Activated CD4-positive, alpha-beta T cell treated with anti-CD3 and anti-CD28 coated beads for 1 hour (primary cell): ENCODE measurements at places on chromosomes 7 and 10.

- no peak for DNase-seq
Observed at GRCh38 chr10:28496017-28496416, 36.9 kb upstream of the WAC start.

- no peak for DNase-seq
Observed at GRCh38 chr7:47227762-47228177, 354.1 kb downstream of the TNS3 start.

- DNase-seq = no peak
Observed at GRCh38 chr10:63692220-63692896, 171.2 kb downstream of the REEP3 start.

- DNase-seq = no peak
Observed at GRCh38 chr10:26064106-26064505, 130.1 kb downstream of the MYO3A start.

GRCh38 chr7:140417456-140418155, 13.7 kb downstream of the RAB19 start:
- no peak for DNase-seq

DNA sequence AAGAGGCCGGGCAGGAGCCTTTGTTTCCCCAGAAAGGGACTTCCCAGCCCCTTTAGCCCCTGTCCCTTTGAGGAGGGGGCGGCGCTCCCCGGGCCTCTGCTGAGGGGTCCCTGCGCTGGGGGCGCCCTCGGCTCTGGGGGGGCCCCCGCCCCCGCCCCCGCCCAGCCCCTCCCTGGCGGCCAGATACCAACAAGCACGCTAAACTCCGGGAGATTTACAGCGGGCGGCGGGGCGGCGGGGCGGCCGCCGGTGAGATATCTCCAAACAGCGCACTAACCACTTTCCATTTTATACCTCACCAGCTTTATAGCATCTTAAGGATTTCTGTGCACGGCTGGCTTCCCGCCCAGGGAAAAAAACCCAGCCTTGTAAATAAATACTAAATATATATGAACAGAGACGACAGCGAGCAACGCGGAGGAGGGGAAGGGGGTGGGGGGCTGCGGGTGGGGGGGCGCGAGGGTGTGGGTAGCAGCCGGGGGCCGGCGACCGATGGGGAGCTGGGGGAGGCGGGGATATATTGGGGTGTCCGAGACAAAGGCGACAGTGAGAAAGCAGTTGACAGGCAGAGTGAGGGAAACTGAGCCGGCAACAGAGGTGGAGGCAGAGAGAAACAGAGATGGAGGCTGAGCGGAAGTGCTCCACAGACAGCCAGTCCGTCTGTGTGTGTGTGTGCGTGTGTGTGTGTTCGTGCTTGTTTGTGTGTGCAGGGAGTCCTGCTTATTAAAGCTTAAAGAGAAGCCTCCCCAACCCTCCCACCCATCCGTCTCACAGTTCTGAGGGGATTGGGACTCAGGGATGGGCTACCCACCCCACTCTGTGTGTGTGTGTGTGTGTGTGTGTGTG, 85.8 kb downstream of the HIF1AN start:
- DNase-seq = no peak

GRCh38 chr7:38222481-38223096, 44.5 kb downstream of the STARD3NL start:
- DNase-seq = no peak

- DNase-seq = no peak
Observed at GRCh38 chr10:23432166-23432565, 6.7 kb upstream of the OTUD1 start.

DNA sequence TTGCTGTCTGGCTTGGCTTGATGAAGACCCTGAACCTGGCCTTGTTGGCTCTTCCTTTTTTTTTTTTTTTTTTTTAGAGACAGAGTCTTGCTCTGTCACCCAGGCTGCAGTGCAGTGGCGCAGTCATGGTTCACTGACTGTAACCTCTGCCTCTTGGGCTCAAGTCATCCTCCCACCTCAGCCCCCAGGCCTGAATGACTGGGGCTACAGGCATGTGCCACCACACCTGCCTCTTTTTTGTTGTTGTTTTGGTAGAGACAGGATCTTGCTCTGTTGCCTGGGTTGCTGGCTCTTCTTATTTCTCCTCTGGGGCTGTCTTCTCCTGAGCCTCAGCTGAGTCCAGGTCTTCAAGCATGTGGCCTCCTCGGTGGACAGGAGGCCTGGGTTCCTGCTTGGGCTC, 44.7 kb downstream of the PRF1 start:
- DNase-seq = no peak

GRCh38 chr7:8205031-8205387, 57.0 kb downstream of the ICA1 start:
- DNase-seq = no peak

GRCh38 chr10:124095096-124095495, 1.7 kb upstream of the CHST15 start:
- DNase-seq = no peak

- DNase-seq = no peak
Observed at GRCh38 chr10:123642697-123643096, 23.5 kb upstream of the GPR26 start.

GRCh38 chr10:84845628-84846261, 517.4 kb downstream of the CCSER2 start:
- no peak for DNase-seq

DNA sequence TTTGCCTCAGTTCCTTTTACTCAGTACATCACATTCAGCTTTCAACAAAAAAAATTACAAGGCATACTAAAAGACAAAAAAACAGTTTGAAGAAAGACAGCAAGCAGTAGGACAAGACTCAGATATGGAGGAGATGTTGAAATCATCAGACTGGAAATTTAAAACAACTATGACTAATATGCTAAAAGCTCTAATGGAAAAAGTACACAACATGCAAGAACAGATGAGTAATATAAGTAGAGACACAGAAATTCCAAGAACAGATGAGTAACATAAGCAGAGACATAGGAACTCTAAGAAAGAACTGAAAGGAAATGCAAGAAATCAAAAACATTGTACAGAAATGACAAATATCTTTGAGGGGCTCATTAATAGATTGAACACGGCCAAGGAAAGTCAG, 402.6 kb downstream of the NEBL start:
- no peak for DNase-seq

GRCh38 chr7:29381206-29382094, 182.2 kb upstream of the PRR15 start:
- DNase-seq = no peak

- DNase-seq = no peak
Observed at GRCh38 chr7:151626422-151627115, 106.9 kb upstream of the RHEB start.

DNA sequence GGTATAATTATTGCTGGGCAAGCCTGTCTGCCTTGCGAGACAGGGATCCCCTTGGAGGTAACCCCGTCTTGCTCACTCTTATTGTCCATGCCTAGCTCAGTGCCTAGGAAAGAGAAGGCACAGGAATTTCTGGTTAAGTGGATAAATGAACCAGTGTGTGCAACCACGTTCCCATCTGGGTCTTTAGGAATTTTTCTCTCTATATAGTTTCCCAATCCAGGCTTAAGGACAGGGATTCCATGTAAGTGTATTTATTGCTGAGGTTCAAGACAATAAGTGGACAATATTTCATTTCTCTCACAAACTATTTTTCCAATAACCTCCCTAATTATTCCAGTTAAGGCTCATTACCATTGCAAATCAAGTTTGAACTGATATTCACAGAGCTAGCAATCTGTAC, 8.9 kb upstream of the ADAM12 start:
- DNase-seq = no peak

- no peak for DNase-seq
Observed at GRCh38 chr10:86295791-86296190, 70.8 kb downstream of the GRID1 start.

DNA sequence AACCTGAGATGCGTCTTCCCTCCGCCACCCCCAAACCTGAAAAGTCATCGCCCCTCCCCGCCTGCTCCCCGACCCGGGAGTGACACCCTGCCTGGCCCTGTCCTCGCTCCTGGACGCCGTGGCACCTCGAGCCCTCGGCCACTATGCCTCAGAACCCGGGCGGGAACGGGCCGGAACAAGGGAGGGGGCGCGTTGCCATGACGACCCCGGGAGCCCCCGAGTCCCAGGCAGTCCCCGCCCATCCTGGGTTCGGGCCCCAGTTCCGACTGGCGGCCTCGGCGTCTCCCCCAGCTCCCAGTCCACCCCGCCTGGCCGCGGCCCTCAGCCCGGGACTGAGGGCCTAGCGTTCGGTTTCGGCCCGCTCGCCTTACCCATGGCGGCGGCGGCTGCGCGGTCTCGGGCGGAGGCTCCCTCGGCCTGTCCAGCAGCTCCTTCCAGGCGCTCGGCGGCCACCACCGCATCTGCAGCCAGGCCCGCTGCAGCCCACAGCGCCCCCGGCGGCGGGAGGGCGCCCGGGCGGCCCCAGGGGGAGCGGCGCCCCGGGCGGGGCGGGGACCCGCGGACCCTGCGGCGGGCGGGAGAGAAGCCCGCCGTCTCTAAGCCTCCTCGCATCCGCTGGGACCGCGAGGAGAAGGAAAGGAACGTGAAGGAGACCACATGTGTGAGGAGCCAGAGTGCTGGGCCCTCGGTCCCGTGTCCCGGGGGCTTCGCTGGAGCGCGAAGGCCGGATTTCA, at the start of gene RUFY2:
Gene RUFY2 (minus strand): TSS at position 463 of the 734 bp plus-strand sequence. CDS start 88 bp downstream, at position 375.
- peak; percentile 62 for DNase-seq

DNA sequence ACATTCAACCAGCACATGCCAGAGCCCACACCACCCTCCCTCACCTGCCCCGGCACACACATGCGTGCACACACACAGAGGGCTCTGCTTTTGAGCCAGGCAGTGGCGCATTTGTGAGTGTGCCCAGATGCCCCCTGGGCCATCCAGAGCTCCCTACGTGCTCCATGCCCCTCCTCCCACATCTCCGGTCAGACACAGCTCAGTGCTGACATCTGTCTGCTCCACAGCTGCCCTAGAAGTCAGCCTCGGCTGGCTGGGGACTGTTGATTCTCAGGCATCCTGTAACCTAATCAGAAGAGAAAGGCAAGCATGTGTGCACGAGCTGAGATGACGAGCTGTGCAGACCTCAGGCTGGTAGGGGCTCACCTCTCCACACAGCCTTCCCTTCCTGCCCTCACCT, 135.1 kb downstream of the ZMIZ1 start:
- no peak for DNase-seq

- no peak for DNase-seq
Observed at GRCh38 chr7:140876519-140877248, 48.0 kb downstream of the BRAF start.

- no peak for DNase-seq
Observed at GRCh38 chr10:71045936-71046335, 157.6 kb upstream of the PCBD1 start.

DNA sequence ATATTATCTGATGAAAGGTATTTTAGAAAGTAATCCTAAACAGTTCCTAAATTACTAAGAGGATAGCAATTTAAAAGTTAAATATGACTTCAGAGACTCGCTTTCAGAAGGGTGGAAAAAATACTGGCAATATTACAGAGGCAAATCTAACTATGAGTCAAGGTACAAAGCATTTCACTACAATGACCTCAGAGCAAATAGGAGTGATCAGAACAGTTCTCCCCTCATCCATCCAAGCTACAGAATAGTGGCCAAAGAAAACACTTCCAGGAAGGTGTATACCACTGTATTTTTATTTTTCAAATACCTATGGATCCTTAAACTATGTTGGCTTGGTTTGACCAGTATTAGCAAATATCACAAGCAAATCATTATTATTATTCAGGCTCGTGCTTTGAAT, 112.8 kb upstream of the ODAD2 start:
- no peak for DNase-seq

DNA sequence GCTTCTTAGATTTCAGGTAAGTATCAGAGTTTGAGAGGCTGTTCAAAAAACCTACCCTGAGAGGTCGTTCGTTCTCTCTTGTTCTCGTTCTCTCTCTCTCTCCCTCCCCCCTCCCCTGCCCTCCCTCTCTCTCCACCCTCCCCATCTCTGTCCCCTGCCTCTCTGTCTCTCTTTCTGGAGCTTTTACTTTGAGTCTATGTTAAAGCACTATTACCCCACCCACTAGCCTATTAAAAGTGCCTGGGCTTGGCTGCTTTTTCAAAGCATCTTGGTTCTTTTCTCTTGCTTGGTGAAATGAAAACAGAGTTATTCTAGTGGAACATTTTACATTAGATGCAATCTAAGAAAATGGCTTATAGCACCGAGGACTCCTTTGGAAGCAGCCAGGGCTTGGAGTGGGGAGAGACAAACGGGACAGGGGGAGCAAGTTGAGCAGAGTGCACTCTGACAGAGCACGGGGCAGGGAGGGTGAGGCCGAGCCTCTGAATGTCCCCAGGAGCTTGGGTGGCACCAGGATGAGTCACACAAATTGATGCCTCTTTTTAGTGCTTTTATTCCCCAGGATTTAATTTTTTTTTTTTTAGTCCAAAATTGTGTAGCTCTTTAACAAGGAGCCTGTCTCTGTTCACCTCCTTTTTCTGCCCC, 134.3 kb downstream of the CFAP58 start:
- DNase-seq = no peak

DNA sequence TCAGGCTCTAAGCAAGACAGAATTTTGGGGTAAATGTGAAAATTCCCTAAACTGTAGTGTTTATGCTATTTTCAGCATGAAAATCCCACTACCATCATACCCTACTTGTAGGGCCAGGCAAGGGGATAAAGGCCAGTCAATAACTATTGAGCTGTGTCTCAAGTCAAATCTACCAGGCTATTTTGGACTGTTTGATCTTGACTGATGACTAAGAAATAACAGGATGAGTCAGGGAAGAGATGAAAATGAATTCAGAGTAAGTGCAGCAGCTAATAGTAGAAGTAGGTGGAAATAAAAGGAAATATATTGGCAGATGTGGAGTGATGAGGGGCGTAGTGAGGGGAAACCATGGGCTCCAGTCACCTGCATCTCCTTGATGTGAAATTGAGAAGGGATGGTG, 225.8 kb upstream of the PHYHIPL start:
- no peak for DNase-seq

GRCh38 chr7:47581804-47582763, at the start of gene TNS3:
TNS3 (minus strand) TSS chr7:47582111; CDS start chr7:47439636, 142,475 bp downstream.
- DNase-seq = no peak

DNA sequence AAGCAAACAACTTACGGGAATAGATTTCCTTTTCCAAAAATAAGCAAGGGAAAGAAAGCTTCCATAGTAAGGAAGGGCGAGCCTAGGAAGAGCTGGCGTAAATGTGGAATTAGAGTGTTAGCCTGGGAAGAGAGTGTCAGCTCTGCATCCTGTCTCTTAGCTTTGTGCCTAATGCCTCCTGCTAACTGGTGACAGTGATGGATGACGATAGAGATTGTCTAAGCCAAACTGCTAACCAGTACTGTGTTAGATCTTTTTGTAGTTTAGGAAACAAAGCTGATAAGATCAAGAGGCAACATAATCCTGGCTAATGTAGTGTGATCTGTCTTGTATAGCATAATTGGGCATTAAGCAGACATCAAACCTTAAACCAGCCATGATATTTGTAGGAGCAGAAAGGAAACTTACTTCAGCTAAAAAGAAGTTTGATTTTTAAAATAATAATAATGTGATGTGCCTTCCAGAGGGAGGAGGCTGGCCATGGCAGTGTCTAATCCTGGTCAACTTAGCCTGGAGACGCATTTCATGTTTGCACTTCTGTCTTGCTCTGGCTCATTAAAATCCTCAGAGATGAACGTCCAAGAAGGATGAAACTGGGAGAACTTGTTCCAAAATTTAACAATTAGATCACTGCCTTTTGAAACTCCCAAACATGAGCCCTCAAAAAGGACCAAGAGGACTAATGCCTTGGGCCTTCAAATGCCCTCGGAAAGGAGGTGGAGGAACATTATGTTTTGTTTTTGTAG, 85.1 kb downstream of the FAM204A start:
- no peak for DNase-seq
